Testis (tissue), 5 donors: ENCODE measurements at places on chromosomes 2 and 18. TPM values are rescaled to one million over a fixed set of nuclear protein-coding genes. Genes with fewer than 3 reads are reported as not detected.

AQP12A gene
- total RNA-seq: not detected

C2orf69 gene
- 21.7 TPM for total RNA-seq

TRABD2A gene
- 19.1 TPM for total RNA-seq

TUBA4B gene
- 0.25 TPM for total RNA-seq

DNA sequence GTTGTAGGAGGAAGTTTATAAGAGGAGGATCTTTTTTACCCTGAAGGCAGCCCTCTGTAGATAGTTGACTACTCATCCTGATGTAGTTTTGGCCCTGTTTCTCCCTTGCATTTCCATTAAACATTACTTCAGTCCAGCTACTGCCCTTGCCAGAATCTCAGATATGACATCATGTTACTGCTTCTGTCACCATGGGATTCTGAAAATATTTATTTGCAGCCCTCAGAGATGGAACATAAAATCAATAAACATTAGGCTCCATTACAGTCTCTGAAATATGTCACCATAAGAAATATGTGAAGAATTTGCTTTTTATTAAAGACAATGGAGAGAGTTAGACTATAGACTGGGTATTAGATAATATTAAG, 68.7 kb upstream of the STK39 start:
- DNase-seq: no peak

GRCh38 chr18:57437766-57438671, 2.8 kb downstream of the ONECUT2 start:
- DNase-seq: peak; percentile 75

- no peak for DNase-seq
These were observed 91.7 kb upstream of the ACAA2 start for GRCh38 chr18:49904871-49905555.

DNA sequence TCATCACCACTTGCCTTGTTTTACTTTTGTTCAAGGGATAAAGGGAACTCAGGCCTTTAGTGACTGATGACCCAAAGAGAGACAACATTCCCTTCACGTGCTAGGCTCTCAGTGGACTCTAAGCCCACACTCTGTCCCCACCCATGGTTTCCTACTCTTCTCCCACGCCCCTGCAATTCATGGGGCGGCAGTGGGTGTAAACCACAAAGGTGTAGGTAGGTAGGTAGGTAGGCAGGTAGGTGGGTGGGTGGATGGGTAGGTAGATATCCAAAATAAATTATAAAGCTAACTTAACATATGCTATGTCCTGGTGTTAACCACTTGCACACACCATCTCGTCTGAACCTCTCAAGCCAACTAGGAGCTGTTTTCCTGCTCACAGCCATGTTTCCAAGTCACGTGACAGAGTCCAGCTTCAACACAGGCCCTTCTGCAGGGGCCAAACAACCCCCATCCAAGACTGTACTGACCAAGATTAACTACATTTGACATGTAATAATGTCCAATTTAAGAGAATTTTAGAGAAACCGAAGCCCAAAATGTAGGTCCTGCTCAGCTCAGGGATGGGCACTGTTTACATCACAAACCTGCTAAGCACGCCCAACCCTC, 33.7 kb downstream of the DNMT3A start:
- DNase-seq: no peak

DNA sequence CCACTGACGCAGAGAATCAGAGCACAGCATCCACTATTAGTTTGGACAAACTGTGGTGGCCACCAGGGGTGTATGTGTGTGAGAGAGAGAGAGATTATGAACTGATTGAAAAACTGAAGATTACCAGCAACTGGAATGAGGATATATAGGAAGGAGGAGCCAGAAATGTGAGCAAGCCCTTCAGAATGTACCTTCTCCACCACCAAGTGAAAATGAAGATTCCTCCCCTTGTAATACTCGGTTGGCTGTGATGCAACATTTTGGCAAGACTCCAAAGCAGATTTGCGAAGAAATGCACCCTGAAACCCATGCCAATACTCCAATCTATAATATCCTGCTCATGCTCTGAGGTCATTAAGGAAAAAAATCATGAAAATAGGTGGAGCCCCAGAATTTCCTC, 121.2 kb upstream of the SLC35G4 start:
- DNase-seq: no peak

DNA sequence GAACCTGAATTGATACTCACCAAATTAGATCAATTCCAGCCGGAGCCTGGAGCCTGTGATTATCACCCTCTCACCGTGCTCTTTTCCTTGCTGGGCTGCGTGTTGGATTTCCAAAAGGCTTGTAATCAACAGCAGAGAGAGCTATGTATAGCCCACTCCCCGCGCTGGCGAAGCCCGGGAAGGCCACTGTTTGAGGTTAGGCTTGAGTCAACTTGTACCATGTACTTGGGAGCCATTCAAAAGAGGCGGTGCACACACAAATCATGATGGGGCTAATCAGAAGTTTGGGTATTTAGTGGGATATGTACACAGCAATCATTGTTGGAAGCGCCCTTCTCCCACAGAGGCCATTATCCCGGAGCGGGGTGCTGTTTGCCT, 151.6 kb downstream of the GLI2 start:
- no peak for DNase-seq

DNA sequence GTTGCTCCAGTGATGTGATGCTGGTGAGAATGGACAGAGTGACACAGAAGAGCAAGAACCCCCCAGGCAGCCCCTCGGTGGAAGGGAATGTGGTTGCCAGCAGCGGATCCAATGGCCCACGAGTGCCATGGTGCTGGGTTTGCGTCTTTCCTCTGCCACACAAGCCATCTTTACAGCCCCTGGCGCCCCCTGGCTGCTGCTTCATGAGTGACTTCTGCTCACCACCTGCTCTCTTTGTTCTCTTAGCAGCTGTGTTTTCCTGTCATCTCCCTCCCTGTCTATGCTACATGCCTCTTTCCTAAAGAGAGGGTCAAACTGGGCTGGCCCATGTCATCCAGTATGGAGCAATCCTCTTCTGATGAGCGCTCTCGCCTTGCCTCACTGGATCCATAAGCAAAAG, 300.0 kb upstream of the SMIM21 start:
- peak; percentile 86 for DNase-seq

DNA sequence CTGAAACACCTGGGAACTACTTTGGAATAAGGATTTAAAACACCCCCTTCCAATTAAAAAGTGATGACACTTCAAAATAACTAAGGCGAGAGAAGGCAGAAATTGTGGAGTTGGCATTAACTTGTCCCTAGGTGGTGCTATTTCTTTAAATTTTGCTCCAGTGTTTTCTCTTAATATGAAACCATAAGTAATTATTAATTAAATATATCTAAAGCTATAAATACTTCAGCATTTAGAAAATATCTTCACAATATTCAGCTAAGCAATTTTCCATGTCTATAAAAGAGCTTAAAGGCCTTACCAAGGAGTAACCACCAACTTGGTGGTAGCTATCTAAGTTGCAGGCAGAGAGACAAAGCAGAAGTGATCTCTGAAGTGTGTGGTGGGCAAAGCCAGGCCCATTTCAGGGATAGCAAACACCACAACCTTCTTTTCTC, 186.8 kb upstream of the PGAP1 start:
- no peak for DNase-seq

DNA sequence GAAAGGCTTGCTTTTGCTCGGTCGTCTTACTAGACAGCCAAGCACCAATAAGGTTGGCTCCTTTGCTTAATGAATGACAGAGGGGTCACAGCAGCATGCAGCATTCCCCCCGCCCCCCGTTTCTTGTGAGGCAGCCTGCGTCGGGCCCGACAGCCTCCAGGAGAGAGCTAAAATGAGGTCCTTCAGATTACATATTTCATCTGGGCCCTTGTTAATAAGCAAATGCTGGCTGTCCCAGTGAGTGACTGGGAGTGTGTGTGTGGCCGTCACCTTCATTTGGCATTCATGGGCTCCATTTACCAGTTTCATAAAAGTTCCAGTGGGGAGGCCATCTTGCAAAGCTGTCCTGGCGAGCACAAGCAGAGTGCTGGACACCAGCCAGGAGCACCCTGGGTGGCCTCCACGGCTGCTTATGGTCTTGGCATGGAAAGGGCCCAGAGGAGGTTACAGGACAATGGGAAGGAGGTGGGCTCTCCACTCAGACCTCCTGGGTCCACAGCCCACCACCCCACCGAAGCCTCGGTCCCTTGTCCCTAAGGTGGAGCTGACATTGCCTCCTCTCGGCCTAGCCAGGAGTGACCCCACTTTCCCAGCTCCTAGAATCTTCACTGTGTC, 37.2 kb downstream of the ODC1 start:
- peak; percentile 69 for DNase-seq

GRCh38 chr2:1223791-1224190, 189.5 kb upstream of the TPO start:
- no peak for DNase-seq
